ENCODE measurements at places on chromosomes 12 and 14.
A peak's percentile ranks its signal among the peaks of the same experiment; 100 is the strongest.

DNA sequence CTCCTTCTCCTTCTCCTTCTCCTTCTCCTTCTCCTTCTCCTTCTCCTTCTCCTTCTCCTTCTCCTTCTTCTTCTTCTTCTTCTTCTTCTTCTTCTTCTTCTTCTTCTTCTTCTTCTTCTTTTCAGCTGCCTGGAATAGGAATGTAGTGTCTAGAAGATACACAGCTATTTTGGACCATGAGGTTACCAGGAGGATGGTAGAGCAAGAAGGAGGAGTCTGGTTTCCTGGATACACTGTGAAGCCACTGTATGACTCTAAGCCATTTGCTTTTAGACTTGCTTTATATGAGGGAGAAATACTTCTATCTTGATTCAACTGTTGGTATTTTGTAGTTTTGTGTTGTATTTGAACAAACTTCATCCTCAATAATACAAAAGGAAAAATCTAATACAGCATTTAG, 3.0 kb upstream of the MYBPC1 start:
- no peak for DNase-seq

DNA sequence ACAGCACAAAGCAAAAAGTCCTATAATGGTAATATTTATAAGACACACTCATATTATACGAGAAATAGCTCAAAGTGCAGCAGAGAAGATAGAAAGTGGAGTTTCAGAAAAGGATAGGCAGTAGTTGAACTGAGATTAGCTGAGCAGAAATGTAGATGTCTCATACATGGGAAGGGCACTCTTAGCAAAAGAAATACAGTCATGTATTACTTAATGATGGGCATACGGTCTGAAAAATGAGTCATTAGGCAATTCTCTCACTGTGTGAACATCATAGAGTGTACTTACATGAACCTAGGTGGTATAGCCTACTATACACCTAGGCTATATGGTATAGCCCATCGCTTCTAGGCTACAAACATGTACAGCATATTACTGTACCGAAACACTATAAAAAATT, 671.3 kb downstream of the RPS29 start:
- no peak for DNase-seq

GRCh38 chr14:52268279-52269061, 972 bp downstream of the PTGDR start:
- no peak for DNase-seq

DNA sequence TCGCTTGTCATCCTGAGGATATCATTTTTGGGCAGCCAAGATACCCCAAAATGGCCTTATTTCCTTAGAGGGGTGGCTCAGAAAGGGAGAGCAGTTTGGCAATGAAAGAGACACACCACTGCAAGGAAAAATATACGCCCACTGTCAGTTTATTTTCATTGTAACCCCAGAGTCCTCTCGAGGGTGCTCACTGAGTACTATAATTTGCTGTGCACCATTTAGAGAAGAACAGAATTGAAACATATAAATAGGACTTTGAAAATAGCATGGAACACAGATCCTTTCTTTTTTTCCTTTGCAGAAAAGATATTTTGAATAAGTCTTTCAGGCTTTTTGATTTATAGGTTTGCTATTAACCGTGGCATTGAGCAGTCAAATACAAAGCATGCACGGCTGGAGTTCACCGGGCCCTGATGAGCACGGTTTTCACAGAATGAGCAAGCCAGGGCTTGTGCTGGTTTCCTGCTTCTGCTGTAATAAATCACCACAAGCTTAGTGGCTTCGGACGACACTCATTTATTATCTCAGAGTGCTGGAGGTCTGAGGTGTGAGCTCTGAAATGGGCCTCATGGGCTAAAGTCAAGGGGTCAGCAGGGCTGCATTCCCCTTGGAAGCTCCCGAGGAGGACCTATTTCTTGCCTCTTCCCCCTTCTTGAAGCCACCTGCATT, 152.3 kb downstream of the ZNF664 start:
- DNase-seq, result no peak

- no peak for DNase-seq
Observed at GRCh38 chr14:100765991-100766390, 39.3 kb downstream of the DLK1 start.

GRCh38 chr12:25458047-25458552, 95.0 kb downstream of the LMNTD1 start:
- DNase-seq, result no peak

- no peak for DNase-seq
Observed at GRCh38 chr12:77510985-77511384, 319.7 kb upstream of the NAV3 start.

GRCh38 chr12:107748472-107748871, 12.5 kb downstream of the PRDM4 start:
- DNase-seq, result no peak

- no peak for DNase-seq
Observed at GRCh38 chr12:105983622-105984320, 155.0 kb downstream of the NUAK1 start.

- no peak for DNase-seq
Observed at GRCh38 chr12:106487664-106488063, 95.1 kb upstream of the RFX4 start.

DNA sequence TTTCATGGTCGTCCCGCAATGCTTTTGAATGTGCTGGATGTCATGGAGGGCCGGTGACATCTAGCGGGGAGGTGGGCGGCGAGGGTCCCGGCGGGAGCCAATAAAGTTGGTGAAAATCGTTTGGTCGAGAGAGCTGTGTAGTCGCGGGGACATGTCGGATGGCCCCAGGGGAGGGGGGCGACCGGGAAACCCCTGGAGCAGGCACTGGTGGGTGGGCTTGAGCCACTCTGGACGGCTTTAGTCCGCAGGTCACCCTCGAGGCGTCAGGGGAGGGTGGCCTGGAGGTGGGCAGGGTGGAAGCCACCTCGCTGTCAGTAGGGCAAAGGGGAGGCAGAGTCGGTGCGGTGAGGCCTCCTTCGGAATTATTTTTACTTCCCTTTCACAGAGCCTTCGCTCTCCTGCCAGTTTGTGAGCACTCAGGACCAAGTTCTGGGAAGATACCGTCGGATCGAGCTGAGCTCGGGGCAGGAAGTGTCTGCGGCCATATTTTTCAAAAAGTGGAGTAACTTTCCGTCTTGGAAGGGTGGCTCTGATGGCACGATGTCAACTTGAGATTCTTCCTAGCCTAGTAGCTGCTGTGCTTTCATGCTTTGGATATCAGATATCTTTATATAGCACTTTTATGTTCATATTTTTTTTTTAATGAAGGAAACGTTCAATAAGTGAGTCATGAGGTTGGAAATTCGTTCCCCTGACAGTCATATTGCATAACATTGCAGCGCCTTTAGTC, 28.2 kb downstream of the WBP11 start:
- no peak for DNase-seq

GRCh38 chr12:95336387-95337067, 118.9 kb downstream of the VEZT start:
- DNase-seq, result no peak

GRCh38 chr12:67223225-67223624, 45.9 kb upstream of the CAND1 start:
- DNase-seq, result no peak

- DNase-seq, result no peak
Observed at GRCh38 chr12:10406725-10407124, 2.8 kb downstream of the KLRC4 start.

DNA sequence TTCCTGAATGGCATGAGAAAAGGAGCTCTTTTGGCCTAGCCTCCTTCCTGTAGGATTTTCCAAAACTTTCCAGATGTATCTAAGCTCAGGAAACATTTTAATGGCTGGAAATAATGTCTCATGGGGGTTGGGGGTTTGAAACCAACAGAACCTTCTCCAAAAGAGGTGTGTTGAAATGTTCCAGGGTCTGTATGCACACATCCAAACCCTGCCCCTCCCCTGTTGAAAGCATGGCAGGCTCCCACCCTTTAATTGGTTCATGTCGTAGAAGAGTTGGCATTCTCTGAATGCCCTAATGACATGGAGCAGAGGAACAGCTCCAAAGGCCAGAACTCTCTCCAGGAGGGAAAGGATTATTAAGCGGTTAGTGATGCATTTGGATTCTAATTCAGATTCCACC, 353.2 kb downstream of the ZFP36L1 start:
- no peak for DNase-seq

DNA sequence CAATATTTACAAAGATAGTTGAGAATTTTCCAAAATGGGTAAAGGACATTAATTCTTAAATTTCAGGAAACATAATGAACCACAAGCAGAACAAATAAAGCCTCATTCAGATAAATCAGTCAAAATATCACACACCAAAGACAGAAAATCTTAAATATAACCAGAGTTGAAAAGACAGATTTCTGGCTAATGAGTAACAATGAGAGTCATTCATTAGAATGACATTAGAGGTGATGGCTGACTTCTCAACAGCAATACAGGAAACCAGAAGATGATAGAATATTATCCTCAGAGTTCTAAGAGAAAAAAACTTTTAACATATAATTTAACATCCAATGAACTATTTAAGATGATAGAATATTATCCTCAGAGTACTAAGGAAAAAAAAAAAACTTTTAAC, 124.2 kb downstream of the DENND5B start:
- DNase-seq, result no peak

DNA sequence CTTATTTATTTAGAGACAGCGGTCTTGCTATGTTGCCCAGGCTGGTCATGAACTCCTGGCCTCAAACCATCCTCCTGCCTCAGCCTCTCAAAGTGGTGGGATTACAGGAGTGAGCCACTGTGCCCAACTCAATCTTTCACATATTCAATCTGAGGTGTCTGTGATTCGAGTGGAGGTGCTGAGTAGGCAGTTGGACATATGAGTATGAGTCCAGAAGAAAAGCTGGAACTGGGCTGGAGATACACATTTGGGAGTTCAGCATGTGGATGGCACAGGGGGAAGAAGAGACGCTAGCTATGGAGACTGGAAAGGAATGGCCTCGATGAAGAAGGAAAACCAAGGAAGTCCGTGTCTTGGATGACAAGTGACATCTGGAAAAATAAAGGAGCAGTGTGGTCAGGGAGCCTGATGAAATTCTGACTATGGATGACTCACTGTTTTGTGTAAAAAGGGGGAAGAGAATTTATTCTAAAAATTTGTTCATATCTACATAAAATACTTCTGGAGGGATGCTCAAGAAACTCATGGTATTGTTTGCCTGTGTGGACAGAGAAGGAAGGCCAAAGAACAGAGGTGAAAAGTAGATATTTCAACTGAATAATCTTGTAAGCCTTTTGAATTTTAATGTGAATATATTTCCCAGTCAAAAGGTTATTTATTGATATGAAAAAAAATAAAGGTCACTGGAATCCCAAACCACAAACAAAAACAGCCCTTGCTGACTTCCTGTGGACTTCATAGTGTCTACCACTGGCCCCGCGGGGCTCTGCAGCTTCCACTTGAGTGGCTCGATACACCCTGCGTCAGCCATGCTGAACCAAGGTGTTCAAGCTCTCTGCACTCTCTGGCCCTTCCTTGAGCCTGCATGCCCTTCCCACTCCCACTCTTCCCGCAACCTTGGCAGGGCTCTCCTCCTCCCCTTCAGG, 8.9 kb upstream of the LTA4H start:
- no peak for DNase-seq

DNA sequence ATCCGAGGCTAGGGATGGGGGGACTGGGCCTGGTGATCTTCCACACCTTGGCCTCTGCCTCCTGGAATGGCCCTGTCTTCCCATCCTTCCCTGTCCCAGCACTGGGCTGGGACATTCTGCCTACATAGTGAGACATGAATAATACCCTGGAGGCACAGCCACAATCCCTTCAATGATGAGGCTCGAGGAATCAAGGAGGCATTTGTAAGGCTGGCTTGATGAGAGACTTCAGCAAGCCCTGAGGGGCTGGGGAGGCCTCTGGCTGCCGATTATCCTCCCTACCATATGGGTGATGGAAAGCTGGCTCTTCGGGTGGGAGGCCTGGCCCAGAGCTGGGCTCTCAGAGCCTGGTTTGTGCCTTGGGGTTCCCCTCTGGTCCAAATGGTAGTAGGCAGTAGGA, 92.5 kb downstream of the CALM1 start:
- DNase-seq, result no peak

GRCh38 chr12:55610598-55610997, 26.1 kb upstream of the OR10P1 start:
- DNase-seq, result no peak

DNA sequence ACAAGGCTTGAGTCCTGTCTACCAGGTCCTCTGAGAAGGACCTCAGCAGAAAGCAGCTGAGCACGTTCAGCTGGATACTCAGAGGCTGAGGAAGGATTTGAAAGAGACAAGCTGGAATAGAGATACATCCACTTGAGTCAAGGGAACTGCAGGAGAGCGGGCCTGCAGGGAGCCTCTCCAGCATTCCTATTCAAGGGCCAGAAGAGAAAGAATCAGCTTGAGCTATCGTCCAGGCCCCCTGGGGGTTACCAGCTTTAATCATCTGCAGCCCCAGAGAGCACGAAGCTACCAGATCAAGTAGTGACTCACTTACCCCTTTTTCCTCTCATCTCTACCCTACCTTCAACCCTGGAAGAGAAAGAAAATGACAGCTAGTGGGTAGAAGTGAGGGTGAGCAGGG, 80.9 kb downstream of the NDUFA12 start:
- DNase-seq, result no peak

DNA sequence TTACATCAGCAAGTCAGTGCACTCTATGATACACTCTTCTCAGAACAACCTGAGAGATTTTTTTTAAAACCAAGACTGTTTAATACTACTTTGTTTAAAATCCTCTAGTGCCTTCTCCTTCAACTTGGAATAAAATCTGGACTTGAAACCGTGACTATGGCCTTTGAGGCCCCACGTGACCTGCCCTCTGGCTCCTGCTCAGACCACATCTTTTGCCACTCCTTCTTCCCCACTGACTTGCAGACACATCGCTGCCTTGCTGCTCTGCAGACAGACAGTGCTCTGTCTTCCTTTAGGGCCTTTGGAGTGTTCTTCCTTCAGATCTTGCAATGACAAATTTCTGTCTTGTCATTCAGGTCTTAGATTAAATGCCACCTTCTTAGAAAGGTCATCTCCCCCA, 48.5 kb downstream of the TTC8 start:
- no peak for DNase-seq

- DNase-seq, result no peak
Observed at GRCh38 chr12:110993434-110993833, 73.1 kb upstream of the MYL2 start.

GRCh38 chr12:56487448-56488040, 417 bp downstream of the GLS2 start:
- DNase-seq, result no peak

- DNase-seq, result peak; percentile 18
Observed at GRCh38 chr14:65103150-65103760, 938 bp upstream of the MAX start.

All from DND-41 (cell line).